ENCODE measurements at places on chromosomes 4 and X. TPM values are rescaled to one million over a fixed set of nuclear protein-coding genes. Genes with fewer than 3 reads are reported as not detected.

The MAML3 gene
- total RNA-seq = 0.13 TPM

The TIGD4 gene
- 0.07 TPM for total RNA-seq

The UGT2B15 gene
- total RNA-seq = not detected

The KCND1 gene
- total RNA-seq = not detected

The MGST2 gene
- total RNA-seq = 10.5 TPM

The PABPC1L2A gene
- not detected for total RNA-seq

The GLRB gene
- 3.9 TPM for total RNA-seq

The ARL13A gene
- 0.86 TPM for total RNA-seq

The CCDC158 gene
- total RNA-seq = not detected

The ODAPH gene
- total RNA-seq = not detected

DNA sequence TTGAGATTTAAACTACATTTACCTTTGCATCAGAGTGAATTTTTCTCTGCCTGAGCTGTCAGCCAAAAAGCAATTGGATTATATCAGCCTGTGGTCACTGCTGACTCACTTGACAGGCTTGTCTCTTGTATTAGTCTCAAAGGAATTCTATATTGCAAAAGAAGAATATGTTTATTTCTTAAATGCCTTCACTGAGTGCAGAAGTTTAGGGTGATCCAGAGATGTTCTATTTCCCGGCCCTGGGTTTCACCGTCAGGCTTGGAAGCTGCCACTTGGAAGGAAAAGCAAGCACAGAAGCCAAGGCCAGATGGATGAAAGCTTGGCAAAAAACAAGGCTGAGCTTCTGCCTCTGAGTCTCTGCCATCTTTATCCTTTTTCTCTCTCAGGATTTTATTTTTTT, 80.9 kb downstream of the FAM114A1 start:
- DNase-seq = peak; percentile 83

- DNase-seq = no peak
Measured at GRCh38 chrX:47941423-47941822, 62.4 kb downstream of the ZNF182 start.

GRCh38 chr4:8830611-8831200, 40.9 kb downstream of the HMX1 start:
- no peak for DNase-seq

DNA sequence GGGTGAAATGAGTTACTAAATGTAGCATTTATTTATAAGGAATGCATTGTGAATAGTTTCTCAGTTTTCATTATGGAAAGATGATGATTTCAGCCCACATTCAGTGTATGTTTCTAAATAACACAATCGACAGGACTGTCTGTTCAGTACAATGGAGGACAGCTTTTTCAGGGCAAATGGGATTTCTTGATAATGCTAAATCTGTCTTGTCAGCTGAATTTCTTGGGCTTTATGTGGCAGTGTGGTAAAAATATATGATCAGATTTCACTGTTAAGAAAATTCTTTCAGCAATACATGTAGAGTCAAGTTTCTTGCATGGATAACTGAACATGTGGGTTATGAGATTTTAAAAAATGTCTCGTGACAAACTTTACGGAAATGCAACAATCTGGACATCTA, 150.8 kb downstream of the NPNT start:
- DNase-seq = no peak

- no peak for DNase-seq
Measured at GRCh38 chr4:176437756-176438155, 118.0 kb downstream of the SPCS3 start.

DNA sequence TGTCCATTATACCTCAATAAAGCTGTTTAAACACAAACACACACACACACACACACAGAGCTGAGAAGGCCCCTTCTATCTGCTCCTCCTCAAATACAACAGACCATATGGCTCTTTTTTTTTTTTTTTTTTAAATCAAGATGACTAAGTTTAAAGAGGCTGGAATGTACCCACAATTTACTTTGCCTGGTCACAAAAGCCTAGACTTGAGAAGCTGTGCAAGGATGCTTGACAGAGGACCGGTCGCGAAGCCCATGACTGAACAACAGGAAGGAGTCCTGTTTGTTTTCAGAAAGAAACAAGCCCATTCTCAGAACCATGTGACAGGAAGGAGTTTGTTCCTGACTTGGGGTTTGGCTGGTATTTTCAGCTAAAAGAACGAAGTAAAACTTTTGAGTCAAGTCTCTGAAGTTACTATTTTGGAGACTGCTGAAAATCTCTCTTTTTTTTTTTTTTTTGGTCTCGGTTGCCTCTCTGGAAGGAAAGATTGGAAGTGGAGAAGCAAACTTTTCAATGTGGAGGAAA, 650.9 kb upstream of the TENM3 start:
- DNase-seq = no peak

GRCh38 chr4:148453833-148454232, 11.6 kb upstream of the NR3C2 start:
- no peak for DNase-seq

DNA sequence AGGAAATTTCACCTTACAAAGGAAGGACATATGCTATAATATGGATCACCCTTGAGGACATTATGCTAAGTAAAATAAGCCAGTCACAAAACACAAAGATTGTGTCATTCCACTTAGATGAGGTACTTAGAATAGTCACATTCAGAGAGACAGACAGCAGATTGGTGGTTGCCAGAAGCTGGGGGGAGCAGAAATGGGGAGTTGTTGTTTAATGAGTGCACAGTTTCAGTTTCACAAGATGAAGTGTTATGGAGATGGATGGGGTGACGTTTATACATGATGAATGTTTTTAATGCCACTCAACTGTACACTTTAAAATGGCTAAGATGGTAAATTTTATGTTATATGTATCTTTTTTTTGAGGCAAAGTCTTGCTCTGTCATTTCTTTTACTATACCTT, 14.8 kb upstream of the SPON2 start:
- no peak for DNase-seq

- DNase-seq = no peak
Measured at GRCh38 chrX:24463077-24463476, 2.0 kb upstream of the PDK3 start.

DNA sequence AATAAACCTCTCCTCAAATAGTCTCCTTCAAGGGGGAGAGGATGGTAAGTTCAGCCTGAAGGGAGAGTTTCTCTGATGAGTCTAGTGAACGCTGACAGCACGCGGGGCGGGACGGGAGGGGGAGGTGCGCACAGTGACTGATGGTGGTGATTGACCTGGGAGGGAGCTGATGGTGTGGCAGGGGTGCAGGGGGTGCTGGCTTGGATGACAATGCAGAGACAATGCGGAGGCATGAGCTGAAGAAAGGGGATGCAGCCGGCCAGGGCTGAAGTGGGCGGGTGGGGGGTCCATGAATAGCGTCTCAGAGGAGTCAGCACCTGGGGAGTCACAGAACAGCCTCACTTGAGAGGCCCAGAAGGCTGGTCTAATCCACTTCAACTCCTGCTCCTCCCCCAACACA, 142.5 kb upstream of the PJA1 start:
- no peak for DNase-seq

GRCh38 chrX:21740329-21741274, 17.3 kb downstream of the SMPX start:
- DNase-seq = peak; percentile 65

DNA sequence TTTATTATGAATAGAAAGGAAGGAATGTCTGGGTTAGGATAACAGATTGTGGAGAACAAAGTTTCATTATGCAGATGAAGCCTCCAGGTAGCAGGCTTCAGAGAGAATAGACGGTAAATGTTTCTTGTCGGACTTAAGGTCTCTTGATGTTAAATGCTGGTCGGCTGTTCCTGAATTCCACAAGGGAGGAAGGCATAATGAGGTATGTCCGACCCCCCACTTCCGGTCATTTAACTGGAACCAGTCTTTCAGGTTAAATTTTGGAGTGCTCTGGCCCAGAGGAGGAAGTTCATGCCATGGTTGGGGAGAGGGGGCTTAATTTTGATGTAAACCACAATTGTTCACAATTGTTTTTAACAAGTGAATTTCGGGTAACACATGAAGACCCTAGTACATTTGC, 158.1 kb upstream of the VCX3A start:
- DNase-seq = no peak

GRCh38 chr4:4457803-4458553, 71.1 kb downstream of the NSG1 start:
- no peak for DNase-seq

- peak; percentile 62 for DNase-seq
Measured at GRCh38 chr4:190020790-190021717, 6.0 kb downstream of the FRG2 start.

- DNase-seq = peak; percentile 89
Measured at GRCh38 chr4:1041147-1041935, 29.9 kb downstream of the FGFRL1 start.

GRCh38 chrX:107730298-107730655, 45.3 kb downstream of the TSC22D3 start:
- DNase-seq = no peak

DNA sequence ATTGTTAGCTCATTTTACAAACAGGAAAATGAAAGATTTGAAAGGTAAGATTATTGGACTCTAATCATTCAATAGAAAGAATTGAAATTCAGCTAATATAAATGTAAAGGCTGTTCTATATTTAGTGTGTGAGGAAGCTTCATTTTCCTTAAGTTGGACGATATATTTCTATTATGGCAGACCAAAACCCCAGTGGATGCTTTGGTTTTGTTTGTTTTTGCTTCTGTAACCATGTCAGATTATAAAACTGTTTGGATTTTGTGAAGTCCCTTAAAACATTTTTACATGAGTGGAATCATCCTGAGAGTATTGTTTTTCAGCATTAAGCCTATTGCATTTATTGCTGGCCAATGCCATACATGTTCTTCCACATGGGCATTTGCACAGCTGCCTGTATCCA, 110.2 kb upstream of the ENPEP start:
- no peak for DNase-seq

- DNase-seq = no peak
Measured at GRCh38 chr4:92064574-92064973, 239.2 kb upstream of the GRID2 start.

DNA sequence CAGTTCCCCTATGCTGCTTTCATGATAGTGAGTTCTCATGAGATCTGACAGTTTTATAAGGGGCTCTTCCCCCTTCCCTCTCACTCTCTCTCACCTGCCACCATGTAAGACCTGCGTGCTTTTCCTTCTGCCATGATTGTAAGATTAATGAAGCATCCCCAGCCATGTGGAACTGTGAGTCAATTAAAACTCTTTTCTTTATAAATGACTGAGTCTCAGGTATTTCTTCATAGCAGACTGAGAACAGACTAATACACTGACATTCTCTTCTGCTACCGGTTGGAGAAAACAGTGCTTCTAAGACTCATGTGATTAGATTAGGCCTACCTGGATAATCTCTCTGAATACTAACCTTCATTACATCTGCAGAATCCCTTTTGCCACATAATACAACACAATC, 45.4 kb upstream of the TRPC5OS start:
- DNase-seq = no peak

DNA sequence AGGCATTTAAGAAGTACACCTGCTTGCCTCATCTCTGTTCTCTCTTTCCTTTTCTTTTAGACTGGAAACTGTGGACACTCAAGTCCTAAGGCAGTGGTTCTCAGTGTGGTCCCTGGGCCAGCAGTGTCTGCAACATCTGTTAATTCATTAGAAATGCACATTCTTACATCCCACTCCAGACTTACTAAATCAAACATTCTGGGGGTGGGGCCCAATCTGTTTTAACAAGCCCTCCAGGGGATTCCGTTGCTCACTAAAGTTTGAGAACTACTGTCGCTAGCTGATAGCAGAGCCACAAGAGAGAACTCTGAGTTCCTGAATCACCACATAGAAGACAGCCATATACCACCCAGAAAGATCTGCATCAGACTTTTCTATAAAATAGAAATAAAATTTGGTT, 430.6 kb downstream of the BCOR start:
- no peak for DNase-seq

GRCh38 chr4:29319663-29320340, 1400.4 kb upstream of the PCDH7 start:
- no peak for DNase-seq

- no peak for DNase-seq
Measured at GRCh38 chrX:2549876-2550275, 49.1 kb upstream of the DHRSX start.

- no peak for DNase-seq
Measured at GRCh38 chr4:80252953-80253352, 13.5 kb upstream of the FGF5 start.

GRCh38 chrX:80876877-80877276, 67.2 kb upstream of the BRWD3 start:
- no peak for DNase-seq

GRCh38 chr4:67714248-67714583, 13.3 kb upstream of the UBA6 start:
- no peak for DNase-seq

- DNase-seq = no peak
Measured at GRCh38 chr4:1793496-1793840, 375 bp downstream of the FGFR3 start.

GRCh38 chr4:156185514-156186055, 231.9 kb upstream of the CTSO start:
- no peak for DNase-seq

DNA sequence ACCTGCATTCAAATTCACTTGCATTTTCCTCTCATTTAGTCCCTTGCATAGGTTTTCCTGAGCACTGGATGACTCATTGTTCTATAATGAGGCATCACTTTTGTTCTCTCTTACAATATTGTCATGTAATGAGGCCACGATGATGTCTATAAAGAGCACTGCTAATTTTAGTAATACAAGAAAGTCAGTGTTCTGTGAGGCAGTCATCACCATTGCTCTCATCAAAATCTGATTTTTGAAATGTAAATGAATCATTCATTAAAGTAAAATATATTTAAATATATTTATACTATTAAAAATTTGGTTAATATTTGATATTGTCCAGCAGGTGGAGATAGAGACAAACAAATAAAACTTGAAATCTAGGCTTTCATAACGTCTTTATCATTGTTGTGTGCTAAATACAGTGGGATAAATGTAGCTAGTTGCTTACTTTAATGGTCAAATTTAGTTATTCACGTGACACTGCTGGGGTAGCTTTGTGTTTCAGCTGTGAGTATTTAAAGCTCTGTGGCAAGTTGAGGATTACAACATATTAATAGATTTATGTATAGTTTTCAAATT, 15.4 kb downstream of the HMGB2 start:
- no peak for DNase-seq

GRCh38 chrX:13101441-13102139, 57.2 kb upstream of the FAM9C start:
- DNase-seq = peak; percentile 78

DNA sequence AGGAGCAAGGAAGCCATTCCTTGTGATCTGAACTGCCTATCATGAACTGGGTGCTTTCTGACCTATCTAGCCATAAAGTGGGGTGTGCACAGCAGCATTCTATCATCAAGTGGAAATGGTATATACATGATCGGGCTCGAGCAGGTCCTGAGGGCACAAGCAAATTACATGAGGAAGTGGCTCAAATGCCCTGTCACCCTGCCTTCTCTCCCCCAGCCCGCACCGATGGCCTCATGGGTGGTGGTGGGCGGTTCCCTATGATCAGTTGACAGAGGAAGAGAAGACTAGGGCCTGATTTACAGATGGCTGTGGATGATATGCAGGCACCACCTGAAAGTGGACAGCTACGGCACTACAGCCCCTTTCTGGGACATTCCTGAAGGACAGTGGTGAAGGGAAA, 46.3 kb upstream of the BCLAF3 start:
- no peak for DNase-seq
